ENCODE measurements at places on chromosomes 6 and 20.

DNA sequence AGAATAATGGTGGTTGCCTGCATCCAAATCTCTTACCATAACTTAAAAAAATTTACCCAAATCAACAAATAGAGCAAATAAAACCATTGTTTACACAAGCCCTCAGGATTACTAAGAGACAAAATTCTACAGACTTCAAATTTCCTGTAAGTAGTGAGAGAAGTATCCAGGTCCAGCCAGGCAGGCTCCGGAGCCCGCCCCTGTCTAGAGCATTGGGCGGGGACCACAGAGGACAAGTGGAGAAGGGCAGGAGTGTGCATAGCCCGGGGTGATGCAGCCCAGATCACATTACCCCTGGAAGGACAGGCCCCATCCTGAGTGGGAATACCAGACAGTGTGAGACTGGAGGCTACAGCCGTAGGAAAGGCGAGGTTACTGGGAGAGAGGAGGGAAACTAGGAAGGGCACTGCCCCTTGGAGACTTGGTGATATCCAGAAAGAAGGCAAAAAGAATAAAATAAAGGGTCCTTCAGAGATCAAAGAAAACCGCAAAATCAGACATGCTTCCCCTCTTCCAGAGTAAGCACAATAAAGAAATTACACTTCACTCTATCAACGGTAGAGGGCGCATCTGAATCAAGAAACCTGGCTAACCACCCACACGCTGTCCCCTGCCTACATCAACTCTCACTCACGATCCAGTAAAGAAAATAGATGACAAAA is 26.6 kb downstream of the RIN2 start:
- no peak for DNase-seq

DNA sequence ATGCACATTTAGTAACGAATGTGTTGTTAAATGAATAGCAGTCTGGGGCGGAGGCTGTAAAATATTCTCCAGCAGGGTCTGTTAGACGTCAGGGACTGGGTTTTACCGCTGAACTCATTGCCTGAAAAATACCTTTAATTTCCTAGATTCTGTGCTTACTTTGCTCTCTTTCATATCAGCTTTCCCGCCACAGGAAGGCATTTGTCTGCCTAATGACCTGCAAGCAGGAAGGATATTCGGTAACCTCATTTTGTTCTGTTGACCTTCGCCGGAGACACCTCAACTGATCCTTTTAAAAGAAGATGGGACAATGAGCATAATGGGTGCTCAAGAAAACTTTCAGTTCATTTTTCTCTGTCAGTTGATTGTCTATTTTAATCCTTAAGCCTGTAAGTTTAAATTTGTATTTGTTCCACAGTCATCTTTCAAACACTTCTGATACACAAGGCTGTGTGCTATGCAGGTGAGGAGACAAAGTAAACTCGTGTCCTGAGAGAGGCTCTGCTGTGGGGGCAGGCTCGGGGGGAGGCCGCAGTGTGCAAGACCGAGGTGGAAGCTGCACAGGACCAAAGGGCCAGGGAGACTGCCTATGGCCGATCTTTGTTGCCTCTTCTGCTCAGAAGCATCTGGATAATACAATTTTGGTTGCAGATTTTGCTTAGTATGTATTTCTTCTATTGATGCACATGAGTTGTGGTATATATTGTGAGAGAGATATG is 27.4 kb upstream of the SIM1 start:
- no peak for DNase-seq

DNA sequence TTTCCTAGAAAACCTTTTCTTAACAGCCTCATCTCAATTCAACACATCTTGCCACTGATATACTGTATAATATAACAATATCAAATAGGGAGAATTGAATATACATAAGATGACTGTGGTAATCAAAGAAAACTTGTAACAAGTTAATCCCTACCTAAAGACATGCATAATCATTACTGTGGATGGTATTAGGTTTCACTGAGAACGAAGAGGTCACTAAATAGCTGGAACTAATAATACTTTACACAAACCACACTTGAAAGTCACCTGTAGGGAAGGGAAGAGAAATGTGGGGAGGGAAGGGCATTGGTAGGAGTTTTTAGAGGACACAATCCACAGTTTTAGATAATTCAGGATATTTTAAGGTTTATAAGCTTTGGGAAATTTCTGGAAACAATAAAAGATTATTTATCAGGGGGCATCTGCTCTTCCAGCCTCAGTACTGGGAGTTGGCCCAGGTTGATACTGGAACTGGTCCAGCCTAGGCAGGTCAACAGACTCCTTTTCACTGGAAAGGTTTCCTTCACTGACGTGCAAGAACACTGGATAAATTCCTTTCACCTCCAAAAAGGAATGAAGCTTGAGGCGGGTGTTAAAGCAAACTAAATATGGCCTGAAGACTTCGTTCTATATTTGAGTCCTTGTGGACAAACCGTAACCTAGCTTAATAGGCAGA is 44.0 kb downstream of the MAP7 start:
- DNase-seq: no peak

GRCh38 chr6:35473075-35473849 is 5.1 kb downstream of the RPL10A start:
- DNase-seq: no peak

DNA sequence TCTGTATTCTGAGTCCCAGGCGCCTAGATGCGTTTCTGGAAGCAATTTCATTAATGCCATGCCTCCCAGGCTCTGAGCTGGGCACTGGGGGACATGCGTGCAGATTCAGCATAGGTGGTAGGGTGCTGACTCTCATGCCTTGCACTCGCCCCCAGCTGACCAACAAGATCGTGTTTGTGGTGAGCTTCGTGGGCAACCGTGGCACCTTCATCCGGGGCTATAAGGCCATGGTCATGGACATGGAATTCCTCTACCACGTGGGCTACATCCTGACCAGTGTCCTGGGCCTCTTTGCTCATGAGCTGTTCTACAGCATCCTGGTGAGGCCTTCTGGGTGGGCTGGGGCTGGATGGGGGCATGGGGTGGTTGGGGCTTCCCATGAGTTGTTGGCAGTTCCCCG is 21.6 kb downstream of the UQCC2 start:
- DNase-seq: no peak

- DNase-seq: no peak
Observed at GRCh38 chr6:93679836-93680235, 260.5 kb upstream of the EPHA7 start.

DNA sequence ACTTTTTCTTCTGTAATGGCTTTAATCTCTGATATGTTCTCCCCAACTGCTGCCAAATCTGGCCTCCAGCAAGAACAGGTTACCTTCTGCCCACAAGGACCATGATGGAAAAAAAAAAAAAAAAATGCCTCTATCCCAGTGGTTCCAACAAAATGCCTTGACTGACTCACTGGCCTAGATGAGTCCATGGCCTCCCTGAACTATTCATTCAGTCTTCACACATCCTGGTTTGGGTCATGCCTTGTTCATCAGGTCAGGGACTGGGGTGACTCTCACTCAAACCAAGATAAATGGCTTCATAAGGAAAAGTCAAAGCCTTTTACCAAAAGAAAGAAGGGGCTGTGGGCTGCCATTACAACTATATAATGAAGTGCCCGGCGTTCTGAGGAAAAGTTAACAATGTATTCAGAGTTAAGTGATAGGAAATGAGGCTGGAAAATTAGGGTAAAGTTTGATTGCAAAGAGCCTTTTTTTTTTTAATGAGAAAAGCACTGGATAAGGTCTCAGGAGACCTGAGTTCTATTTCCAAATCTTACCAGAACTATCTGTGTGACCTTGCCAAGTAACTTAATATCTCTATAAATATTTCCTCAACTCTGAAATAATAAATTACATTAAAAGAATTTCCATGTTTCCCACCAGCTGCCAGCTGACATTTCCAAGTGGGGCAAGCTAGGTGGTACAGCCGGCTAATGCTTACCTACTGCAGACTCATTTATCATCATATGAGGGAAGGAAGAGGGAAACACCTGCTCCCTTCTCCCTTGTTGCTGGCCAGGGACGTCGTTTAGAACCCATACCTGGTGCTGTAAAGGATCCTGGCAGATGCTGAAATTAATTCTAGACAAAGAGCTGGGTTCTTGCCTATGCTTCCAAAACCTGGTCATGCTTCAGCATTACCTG is 380.0 kb upstream of the MARCKS start:
- no peak for DNase-seq

DNA sequence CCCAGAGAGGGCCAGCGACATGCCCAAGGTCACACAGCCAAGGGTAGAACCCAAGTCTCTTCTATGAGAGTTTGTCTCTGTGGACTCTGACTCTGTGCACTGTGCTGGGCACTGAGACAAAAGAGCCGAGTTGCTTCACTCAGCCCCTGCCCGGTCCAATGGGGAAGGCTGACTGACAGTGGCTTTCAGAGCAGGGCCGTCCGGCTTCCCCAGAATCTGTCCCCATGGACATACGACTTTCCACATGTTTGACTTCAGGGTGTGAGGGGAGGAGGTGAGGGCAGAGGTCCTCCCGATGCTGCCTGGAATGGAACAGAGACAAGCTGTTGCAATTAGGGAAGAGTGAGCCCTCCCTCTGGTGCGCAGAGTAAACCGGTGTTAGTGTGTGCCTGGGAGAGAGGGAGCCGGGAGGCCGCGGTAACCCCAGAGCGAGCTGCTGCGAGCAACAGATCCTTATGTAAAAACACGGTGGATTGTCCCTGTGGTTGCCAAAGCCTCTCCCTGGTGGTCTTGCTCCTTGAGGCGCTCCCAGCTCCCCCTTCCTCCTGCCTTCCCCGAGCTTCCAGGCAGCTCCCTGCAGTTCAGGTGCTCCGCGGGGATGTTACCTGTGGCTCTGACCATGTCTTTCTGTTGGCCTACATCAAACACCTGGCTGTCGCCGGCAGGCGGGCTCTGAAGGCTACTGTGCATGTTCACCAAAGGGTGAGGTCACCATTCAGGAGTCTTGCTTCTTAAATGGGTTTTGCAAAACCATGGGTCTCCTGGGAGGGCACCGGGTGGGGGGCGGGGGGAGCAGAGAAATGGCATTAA is 672 bp downstream of the SIRPA start:
- no peak for DNase-seq

- no peak for DNase-seq
Observed at GRCh38 chr6:161542346-161542980, 268.6 kb upstream of the AGPAT4 start.

Data from activated CD4-positive, CD25-positive, alpha-beta regulatory T cell treated with anti-CD3 and anti-CD28 coated beads, Interleukin-2, amount 50 U/mL, for 16 hours (primary cell).